BJ (cell line): ENCODE measurements at places on chromosomes 5 and 9.

DNA sequence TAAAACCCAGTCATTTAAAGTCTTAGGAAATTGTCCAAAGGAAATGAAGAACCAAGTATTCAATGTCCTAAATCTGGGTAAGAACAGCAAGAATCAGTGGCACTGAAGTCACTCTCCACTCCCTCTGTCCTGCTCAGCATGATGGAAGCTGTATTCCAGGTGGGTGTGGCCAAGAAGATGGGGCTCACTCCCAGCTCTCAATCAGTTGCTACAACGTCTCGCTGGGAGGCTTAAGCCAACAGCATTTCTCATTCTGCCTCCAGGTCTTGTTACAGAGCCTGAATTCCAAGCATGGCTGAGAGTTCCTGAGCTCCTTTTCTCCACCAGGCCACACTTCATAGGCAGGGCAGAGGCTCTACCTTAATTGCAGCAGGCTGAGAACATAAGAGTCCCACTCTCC lies 41.2 kb upstream of the TRIO start:
- DNase-seq = no peak

- DNase-seq = no peak
These were observed 64.8 kb upstream of the FGF10 start for GRCh38 chr5:44454002-44454401.

DNA sequence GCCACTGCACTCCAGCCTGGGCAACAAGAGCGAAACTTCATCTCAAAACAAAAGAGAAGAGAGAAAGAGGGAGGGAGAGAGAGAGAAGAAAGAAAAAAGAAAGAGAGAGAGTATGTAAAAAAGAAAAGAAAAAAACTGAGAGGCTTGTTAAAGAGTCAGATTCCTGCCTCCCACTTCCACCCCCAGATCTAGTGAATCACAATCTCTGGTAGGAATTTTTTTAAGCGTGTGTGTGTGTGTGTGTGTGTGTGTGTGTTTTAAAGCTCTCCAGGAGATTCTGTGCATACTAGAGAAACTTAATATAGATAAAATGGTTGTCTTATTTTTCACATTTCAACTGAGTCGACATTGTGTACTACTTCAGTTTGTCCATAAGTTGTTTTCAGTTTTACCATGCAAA lies 32.0 kb downstream of the SAR1B start:
- DNase-seq = no peak

- DNase-seq = no peak
These were observed 32.3 kb upstream of the EQTN start for GRCh38 chr9:27329291-27329690.

GRCh38 chr5:10652151-10652550 lies 88.3 kb downstream of the ANKRD33B start:
- no peak for DNase-seq

DNA sequence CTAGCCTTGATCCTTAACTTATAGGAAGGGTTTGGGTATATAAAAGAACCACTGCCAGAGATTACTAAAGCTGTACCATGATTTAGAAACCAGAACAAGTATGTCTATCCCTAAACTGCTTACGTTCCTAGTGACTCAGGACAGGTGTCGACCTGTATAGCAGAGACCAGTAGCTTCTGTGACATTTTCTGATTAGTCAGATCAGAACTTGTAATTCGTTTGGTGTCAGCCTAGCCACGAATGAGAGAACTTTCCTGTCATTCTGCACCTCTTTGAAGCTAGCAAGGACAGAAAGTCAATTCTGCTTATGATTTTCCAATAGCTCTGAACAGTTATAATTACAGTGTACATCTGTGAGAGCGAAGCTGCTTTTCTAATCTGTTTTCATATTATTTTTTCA lies 39.5 kb downstream of the PRKACG start:
- no peak for DNase-seq

GRCh38 chr5:18563853-18564252 lies 929.6 kb downstream of the TAF11L14 start:
- DNase-seq = no peak

- no peak for DNase-seq
These were observed 55.5 kb downstream of the ROR2 start for GRCh38 chr9:91894536-91894935.

- no peak for DNase-seq
These were observed 134.4 kb downstream of the ERCC6L2 start for GRCh38 chr9:96009690-96010472.

DNA sequence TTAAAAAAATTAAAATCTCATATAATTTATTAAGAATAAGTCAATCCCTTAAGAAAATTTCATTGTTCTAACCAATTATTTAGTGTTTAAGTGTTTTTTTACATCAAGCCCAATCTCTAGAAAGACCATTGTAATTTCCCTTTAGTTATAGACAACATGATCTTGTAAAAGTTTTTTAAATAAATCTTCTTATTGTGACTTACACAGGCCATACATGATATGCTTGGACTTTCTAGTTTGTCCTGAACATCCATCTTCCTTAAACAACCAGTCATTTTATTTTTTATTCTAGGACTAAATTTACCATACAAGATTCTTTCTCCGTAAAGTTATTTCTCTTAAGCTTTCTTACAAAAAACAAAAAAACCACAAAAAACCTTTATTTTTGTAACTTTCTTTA lies 126.5 kb upstream of the MAST4 start:
- DNase-seq = no peak

DNA sequence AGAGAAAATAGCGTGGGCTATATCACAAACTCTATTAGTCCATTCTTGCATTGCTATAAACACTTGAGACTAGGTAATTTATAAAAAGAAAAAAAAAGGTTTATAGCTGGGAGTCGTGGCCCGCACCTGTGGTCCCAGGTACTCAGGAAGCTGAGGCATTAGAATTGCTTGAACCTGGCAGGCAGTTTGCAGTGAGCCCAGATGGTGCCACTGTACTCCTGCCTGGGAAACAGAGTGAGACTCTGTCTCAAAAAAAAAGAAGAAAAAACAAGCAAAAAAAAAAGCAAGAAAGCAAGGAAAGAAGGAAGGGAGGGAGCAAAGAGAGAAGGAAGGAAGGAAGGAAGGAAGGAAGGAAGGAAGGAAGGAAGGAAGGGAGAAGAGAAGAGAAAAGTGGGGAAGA lies 904.2 kb upstream of the EDIL3 start:
- DNase-seq = no peak

DNA sequence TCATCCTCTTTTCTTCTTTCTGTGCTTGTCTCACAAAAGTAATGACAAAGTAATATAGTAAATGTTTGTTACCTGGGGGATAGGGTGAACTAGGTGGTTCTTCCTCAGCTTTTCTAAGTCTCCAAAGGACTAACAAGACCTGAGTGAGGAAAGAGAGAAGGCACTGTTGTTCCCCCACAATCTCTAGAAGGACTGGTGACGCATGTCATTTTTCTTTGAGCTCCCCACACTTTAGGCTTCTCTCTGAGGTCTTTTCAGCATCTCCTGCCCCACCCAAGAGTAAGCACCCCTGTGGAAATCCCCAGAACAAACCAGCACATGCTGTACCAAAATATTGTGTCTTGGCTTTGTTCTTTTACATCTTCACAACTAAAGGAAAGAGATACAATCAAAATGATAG lies 2.4 kb upstream of the IL7R start:
- DNase-seq = no peak

- no peak for DNase-seq
These were observed 6.8 kb downstream of the RALGDS start for GRCh38 chr9:133113949-133114885.

- DNase-seq = no peak
These were observed 192.0 kb downstream of the AP3B1 start for GRCh38 chr5:78102500-78102899.

DNA sequence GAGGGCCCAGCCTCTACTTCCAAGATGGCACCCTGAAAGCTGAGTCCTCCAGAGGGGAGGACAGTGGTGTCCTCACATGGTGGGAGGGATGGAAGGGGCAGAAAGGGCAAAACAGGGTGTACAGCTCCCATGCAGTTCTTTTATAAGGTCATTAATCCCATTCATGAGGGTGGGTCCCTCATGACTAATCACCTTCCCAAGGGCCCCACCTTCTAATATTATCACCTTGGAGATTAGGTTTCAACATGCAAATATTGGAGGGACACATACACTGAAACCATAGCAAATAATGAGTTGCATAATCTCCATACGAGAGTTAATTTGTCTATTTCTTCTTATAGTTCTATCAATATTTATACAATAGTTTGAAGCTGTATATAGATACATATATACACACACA lies 5.8 kb upstream of the ZBTB43 start:
- no peak for DNase-seq

DNA sequence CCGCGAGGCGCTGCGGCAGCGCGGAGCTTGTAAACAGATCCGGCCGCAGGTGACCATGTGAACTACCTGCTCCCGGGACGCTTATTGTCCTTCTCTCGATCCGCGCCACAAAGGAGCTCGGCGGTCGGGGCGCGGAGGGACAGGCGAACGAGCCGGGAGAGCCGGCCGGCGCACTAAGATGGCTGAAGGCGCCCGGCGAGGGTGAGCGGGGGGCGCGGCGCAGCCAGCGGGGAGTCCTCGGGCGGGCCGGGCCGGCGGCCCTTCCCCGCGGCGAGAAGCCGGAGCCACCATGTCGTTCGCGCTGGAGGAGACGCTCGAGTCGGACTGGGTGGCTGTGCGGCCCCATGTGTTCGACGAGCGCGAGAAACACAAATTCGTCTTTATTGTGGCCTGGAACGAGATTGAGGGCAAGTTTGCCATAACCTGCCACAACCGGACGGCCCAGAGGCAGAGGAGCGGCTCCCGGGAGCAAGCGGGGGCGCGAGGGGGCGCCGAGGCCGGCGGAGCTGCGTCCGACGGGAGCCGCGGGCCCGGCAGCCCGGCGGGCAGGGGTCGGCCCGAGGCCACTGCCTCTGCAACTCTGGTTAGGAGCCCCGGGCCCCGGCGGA lies 535 bp downstream of the JMY start:
- no peak for DNase-seq

DNA sequence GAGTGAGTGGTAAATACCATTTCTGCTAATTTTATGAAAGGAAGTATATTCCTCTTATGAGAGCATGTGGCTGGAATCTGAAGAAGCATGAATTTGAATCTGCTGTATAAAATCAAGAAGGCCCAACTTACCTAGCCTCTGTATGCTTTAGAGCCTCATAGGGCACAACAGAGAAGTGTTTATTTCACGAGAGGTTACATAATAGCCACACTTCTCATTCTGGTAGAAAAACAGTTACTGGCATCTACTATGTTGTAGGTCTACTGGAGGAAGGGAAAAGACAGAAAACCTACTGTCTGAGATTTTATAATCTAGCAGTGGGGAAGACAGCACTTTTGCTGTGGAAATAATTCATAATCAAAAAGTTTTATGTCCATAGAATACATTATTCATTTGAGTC lies 172.6 kb upstream of the ZNF608 start:
- DNase-seq = no peak

GRCh38 chr9:7984203-7984602 lies 184.6 kb upstream of the DMAC1 start:
- no peak for DNase-seq

DNA sequence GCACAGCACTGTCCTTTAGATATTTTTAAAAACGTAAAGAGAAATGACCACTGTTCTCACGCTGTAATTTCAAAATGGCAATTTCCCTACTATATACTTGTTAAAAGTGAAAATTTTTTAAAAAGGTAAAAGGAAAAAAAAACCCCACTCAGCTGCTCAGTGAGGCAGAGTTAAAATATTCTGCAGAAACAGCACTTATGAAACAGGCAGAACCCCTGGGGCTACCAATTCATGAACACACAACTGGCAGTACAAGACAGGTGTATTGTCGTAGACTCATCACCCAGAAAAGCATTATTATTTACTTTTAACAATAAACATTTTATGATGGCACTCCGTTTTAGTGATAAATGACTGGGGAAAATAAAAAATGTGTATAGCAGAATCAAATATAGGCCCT lies 1.5 kb upstream of the RASGRF2 start:
- no peak for DNase-seq

DNA sequence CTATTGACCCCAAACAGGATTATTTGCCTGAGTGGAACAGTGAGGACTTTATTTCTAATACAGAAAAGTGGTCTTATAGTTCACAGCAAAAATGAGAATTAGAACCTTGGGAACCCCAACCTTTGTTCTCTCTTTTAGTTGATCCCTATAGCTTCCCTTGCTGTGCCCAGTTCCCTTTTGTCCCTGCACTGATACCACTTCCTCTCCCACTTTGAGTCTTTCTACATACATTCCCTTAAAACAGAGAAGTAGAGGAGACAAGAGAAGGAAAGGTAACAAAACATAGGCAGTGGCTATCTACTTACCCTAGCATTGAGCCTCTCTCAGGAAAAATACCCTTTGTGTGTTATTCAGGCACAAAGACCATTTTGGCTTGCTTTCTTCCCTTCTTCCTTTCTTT lies 246.4 kb downstream of the FAM114A2 start:
- DNase-seq = no peak

DNA sequence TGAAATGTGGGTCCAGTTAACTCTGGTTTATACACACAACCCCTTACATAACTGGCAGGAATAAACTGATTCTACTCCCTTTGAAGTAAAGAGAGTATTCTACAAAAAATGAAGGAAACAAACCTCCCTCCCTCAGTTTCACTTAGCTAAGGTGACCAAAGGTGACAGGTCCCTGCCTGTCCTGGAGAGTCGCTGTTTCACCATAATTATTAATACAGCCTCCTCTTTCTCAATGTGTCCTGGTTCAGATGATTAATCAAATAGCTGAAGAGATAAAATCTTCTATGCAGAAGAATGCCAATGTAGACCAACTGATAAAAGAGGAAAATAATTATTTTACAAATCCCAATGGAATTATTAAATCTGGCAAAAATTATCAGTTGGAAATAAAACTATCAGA lies 163.7 kb upstream of the GNA14 start:
- no peak for DNase-seq

DNA sequence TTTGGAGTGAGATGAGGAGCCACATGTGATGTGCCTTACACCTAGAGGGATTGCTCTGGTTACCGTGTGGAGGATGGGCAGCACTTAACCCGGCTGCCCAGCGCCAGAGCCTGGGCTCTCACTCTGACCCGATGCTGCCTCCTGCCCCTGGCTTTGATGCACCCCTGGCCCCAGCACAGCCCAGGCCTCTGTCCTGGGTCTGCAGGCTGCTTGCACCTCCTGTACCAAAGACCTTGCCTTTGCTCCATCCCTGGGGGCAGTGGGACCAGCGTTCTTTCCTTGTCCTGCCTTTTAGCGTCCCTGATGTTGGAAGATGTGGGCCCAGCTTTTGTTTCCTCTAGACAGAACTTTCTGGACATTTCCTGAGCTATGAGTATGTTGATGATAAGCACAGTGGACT lies 40.4 kb downstream of the FGF18 start:
- DNase-seq = no peak

DNA sequence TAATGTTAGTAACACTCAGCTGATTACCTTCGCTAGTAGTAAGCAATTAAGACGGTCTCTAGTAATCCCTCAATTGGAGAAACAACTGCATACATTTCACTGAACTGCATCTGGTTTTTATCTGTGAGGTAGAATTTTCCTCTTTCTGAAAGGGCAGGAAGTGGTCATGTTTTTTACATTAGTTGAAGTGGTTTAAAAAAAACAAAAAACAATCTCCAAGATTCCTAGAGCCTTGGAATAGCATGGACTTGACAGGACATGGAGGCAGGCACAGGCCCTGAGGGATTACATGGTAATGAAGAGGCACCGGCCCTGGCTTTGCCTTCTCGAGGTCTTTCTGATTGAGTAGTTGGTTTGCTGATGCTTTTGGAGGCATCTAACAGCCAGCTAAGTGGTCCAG lies 25.8 kb downstream of the THBS4 start:
- DNase-seq = no peak

- no peak for DNase-seq
These were observed 32.6 kb upstream of the ACO1 start for GRCh38 chr9:32351845-32352244.

GRCh38 chr5:160087199-160087598 lies 32.1 kb downstream of the PWWP2A start:
- no peak for DNase-seq

GRCh38 chr9:86337469-86338108 lies 16.6 kb downstream of the TUT7 start:
- DNase-seq = no peak
